RWPE2 (cell line): ENCODE measurements at places on chromosomes 4 and X.

DNA sequence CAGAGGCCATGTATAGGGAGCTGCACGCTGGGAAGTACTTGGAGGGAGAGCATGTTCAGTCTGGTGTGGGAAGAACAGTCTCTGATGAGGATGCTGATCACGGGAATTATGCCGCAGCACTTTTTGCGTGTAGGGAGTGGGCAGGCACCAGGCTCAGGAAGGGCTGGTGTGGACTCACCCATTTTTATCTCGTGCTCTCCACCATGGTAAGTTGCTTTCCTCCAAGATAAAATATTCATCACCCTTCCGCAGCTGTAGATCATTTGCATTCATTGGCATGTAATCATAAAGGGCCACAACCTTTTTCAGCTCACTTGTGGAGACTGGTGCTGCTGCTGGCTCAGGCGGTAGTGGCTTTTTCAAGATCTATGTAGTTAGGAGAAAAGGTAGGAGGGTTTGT lies 11.8 kb upstream of the TIMM8A start:
- no peaks in the 10 kb centered on the region for H3K27me3 ChIP-seq
- H3K4me3 ChIP-seq: no peak overlapping the region
- no peaks in the 10 kb centered on the region for H3K36me3 ChIP-seq
- H3K4me1 ChIP-seq: no peaks in the 10 kb centered on the region

DNA sequence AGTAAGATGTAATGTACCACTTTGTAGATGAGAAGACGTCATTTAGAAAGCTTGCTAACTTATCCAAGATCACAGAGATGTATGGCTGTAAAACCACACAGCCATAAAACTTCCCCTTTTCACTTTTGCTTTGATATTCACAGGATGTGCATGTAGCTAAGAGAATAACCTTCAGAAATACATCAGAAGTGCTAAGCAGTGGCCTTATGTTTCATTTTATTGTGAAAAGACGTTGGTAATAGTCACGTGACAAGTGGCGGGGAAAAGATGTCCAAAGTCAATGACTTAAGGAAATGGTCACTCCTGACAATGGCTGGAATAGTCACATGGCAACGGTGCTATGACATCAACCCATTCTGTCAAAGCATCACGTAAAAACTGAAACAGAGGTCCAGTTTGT lies 12.9 kb upstream of the WDR17 start:
- H3K4me3 ChIP-seq: no peak overlapping the region
- H3K27me3 ChIP-seq: no peaks in the 10 kb centered on the region
- no peaks in the 10 kb centered on the region for H3K36me3 ChIP-seq
- H3K27ac ChIP-seq: no peak overlapping the region
- no peaks in the 10 kb centered on the region for H3K4me1 ChIP-seq
- DNase-seq: no peak

DNA sequence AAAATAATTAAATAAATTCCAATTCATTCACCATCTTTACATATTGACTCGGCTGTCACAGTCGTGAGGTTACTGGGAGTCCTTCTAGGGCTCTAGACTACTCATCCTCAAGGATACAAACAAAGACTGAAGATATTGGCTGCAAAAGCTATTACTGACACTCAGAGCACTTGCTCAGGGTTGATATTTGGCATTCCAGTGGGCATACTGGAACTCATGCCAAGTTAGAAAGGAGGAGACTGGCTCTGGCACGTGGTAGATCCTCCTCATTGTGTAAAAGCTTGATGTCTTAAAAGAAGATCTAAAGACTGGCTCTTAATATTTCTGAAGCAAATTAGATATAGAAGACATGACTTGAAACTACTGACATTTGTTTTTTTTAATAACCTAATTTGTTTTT lies 172.7 kb downstream of the GPM6A start:
- no peak overlapping the region for H3K4me3 ChIP-seq
- DNase-seq: no peak
- H3K36me3 ChIP-seq: no peaks in the 10 kb centered on the region
- no peak overlapping the region for H3K27ac ChIP-seq

GRCh38 chr4:122764821-122765215 lies 32.3 kb downstream of the BBS12 start:
- no peak for DNase-seq
- H3K27me3 ChIP-seq: no peaks in the 10 kb centered on the region
- H3K36me3 ChIP-seq: no peaks in the 10 kb centered on the region
- H3K27ac ChIP-seq: peak overlapping the region; percentile 98
- H3K4me1 ChIP-seq: peaks cover 34% of the 10 kb centered on the region

- no peaks in the 10 kb centered on the region for H3K27me3 ChIP-seq
- H3K4me1 ChIP-seq: peaks cover 80% of the 10 kb centered on the region
- no peak overlapping the region for H3K4me3 ChIP-seq
- peaks cover 94% of the 10 kb centered on the region for H3K36me3 ChIP-seq
These were observed 557.6 kb upstream of the DIPK2B start for GRCh38 chrX:45758319-45758718.

DNA sequence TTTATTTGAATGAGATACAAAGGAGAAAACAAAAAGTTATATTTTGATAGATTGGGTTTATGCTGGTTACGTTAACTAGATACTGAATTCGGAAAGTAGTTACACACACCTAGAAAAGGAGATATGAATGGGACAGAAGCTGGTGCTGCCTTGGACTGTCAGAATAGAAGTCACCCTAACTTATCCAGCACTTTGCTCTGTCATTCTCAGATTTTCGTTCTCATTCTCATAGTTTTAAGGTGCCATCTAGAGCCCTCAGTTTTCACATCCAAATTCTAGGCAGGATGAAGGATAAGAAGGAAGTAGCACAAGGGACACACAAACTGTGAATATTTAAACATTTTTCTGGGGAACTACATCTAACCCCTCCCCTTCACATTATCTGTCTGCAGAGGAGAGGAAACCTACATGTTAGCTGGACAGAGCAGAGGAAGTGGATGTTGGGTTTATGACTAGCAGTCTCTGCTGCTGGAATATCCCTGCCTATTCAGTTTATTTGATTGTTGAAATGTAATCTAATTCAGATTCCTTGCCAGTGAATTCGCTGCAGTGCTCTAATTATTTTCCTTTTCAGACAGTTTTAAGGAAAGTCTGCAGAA lies 521.9 kb downstream of the FAT4 start:
- H3K27me3 ChIP-seq: no peaks in the 10 kb centered on the region
- no peak for DNase-seq
- no peak overlapping the region for H3K27ac ChIP-seq
- H3K36me3 ChIP-seq: no peaks in the 10 kb centered on the region
- no peaks in the 10 kb centered on the region for H3K4me1 ChIP-seq

GRCh38 chr4:113499166-113499565 lies 262.4 kb downstream of the CAMK2D start:
- H3K27me3 ChIP-seq: no peaks in the 10 kb centered on the region
- H3K4me1 ChIP-seq: peaks cover 2% of the 10 kb centered on the region
- no peak overlapping the region for H3K4me3 ChIP-seq
- peaks cover 4% of the 10 kb centered on the region; the same call in 1 of the 2 replicates for H3K36me3 ChIP-seq
- H3K27ac ChIP-seq: no peak overlapping the region
- no peak for DNase-seq

DNA sequence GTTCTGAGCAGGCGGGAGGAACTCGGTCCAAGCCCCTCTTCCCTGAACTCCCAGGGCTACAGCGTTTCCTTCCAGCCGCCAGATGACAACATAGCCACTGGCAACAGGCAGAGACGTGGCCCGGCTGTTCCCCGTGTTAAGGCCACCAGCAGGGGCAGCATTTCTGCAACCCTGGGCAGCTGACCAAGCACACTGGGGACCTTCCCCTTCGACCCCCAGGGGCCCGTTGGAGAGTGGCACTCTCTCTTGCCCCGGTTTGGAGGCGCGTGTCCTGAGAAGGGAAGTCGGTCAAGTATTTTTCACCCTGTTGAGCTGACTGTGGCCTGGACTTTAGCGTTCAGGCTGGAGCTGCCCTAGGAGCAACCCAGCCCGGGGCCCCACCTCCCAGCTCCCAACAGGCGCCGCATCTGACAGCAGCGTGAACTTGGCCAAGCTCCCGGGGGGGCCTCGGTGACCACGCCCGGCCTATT lies 37.6 kb downstream of the ZBTB49 start:
- H3K4me3 ChIP-seq: no peak overlapping the region
- no peaks in the 10 kb centered on the region for H3K36me3 ChIP-seq
- H3K27me3 ChIP-seq: no peaks in the 10 kb centered on the region
- no peaks in the 10 kb centered on the region for H3K4me1 ChIP-seq
- no peak overlapping the region for H3K27ac ChIP-seq

GRCh38 chr4:186588503-186588902 lies 33.1 kb upstream of the MTNR1A start:
- no peaks in the 10 kb centered on the region for H3K27me3 ChIP-seq
- H3K27ac ChIP-seq: no peak overlapping the region
- no peak for DNase-seq
- peaks cover 93% of the 10 kb centered on the region for H3K36me3 ChIP-seq

- H3K36me3 ChIP-seq: no peaks in the 10 kb centered on the region
- no peak for DNase-seq
- H3K4me1 ChIP-seq: no peaks in the 10 kb centered on the region
- H3K4me3 ChIP-seq: no peak overlapping the region
These were observed 96.4 kb downstream of the GPC3 start for GRCh38 chrX:133888984-133889383.

DNA sequence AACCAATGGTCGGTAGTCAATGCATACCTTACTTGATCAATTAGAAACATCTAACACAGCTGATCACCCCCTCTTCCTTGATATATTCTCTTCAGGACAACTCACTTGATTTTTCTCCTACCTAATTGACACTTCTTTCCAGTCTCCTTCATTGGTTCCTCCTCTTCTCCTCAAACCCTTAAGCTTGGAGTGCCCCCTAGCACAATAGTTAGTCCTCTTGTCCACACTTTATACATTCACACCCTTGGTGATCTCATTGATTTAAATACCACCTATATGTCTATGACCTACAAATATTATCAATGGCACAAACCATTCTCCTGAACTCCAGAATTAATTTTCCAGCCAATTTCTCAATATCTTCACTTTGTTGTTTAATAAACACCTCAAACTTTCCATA lies 724.0 kb downstream of the ADGRL3 start:
- no peaks in the 10 kb centered on the region for H3K36me3 ChIP-seq
- H3K27me3 ChIP-seq: no peaks in the 10 kb centered on the region
- peaks cover 16% of the 10 kb centered on the region for H3K4me1 ChIP-seq
- DNase-seq: no peak

GRCh38 chr4:15063341-15063740 lies 61.1 kb downstream of the CPEB2 start:
- DNase-seq: no peak
- peaks cover 47% of the 10 kb centered on the region for H3K36me3 ChIP-seq
- no peak overlapping the region for H3K27ac ChIP-seq
- no peak overlapping the region for H3K4me3 ChIP-seq
- H3K27me3 ChIP-seq: no peaks in the 10 kb centered on the region
- H3K4me1 ChIP-seq: no peaks in the 10 kb centered on the region

- H3K4me3 ChIP-seq: no peak overlapping the region
- no peaks in the 10 kb centered on the region for H3K4me1 ChIP-seq
- H3K27me3 ChIP-seq: no peaks in the 10 kb centered on the region
- DNase-seq: no peak
- no peaks in the 10 kb centered on the region for H3K36me3 ChIP-seq
These were observed 76.7 kb downstream of the TAB3 start for GRCh38 chrX:30812326-30812725.

DNA sequence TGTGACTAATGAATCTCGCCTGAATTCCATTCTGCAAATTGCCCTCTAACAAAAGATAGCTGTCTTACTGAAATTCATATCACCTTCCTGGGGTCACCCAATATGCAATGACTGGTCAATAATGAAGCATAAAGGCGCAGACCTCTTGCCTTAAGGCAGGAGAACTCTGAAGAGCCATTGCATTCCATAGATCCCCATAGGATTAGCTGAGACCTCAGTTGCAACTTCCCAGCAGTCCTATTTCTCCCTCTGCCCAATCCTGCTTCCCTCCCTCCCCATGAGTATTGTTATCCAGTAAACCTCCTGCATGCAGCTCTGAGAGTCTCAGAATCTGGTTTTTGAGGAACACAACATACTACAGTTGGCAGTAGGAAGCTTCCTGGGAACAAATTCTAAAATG lies 396.5 kb downstream of the DCAF12L2 start:
- no peaks in the 10 kb centered on the region for H3K4me1 ChIP-seq
- H3K36me3 ChIP-seq: no peaks in the 10 kb centered on the region
- no peak overlapping the region for H3K4me3 ChIP-seq
- DNase-seq: no peak
- H3K27ac ChIP-seq: no peak overlapping the region
